ENCODE measurements at places on chromosomes 16 and 17.

DNA sequence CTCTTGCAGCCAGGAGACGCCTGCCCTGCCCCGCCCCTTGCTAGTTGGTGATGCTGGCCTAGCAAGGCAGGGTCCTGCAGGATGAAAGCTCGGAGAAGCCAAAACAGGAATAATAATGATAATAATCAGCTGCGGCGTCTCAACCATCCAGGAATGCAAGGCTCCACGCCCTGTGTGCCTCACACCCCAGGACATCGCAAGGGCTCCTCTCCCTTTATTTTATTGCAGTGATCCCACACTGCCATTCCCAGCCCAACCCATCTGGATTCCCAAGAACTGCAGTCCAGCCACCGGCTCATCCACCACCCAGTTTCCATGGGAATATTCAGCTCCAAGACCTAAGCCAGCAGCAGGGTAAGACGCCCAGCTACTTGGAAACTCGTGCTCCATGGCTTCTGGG is 21.0 kb upstream of the ZNF652 start:
- no peak for DNase-seq

GRCh38 chr17:7041607-7042500 is 2.0 kb downstream of the SLC16A11 start:
- no peak for DNase-seq

DNA sequence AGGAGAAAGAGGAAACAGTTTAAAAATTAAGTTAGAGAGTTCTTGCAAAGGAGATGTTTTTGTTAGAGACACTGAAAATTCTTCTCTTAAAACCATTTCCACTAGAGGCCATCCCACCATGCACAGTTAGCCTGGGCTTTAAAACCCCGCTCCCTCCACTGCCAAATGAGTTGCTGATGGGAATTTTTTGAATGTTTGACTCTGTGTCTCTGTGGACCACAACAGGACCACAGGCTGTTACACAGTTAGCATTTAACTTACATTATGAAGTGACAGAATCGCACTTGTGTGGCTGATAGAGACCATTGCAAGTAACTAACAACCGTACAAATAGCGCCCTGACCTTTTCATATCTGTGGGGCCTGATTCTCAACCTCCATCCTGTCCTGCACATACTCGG is 74.7 kb upstream of the TBX2 start:
- DNase-seq: no peak

DNA sequence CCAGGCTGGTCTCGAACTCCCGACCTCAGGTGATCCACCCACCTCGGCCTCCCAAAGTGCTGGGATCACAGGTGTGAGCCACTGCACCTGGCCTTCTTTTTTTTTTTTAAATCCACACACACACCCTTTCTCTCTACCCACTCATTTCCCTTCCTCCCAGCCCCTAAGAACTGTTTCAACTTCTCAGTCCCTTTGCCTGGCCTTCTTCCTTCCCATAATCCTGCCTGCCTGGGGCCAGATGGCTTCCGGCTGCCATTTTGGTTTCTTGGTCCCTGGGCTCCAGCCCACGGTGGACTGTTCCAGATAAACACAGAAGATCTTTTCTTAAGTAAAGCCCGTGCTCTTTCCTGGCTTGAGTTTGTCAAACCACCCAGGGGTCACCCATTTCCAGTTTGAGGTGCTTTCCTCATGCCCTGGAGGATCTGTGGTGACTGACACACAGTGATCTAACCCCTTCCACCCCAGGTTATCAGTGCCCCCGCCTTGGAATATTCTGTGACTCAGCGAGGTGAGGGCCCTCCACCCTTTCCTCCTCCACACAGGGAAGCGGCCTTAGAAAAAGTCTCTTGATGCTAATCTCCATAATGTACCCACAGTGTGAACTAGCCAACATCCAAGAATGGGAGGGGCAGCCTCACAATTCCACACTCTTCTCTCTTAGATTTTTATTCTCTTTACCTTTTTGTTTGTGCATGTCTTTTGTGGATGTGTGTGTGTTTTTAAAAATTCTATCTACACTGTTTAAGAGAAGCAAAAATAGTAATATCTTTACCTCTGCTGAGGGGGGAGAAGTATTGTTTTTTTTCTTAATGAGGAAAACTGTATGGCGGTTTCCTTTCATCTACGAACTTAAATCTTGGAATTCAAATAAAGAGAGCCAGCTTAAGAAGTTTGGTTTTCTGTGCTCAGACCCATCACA is 60.0 kb downstream of the CRISPLD2 start:
- no peak for DNase-seq

- no peak for DNase-seq
Measured at GRCh38 chr16:51500306-51500705, 349.2 kb upstream of the SALL1 start.

GRCh38 chr17:45958994-45959665 is 39.9 kb upstream of the STH start:
- DNase-seq: no peak

- no peak for DNase-seq
Measured at GRCh38 chr17:42202159-42202558, 7.9 kb upstream of the GHDC start.

DNA sequence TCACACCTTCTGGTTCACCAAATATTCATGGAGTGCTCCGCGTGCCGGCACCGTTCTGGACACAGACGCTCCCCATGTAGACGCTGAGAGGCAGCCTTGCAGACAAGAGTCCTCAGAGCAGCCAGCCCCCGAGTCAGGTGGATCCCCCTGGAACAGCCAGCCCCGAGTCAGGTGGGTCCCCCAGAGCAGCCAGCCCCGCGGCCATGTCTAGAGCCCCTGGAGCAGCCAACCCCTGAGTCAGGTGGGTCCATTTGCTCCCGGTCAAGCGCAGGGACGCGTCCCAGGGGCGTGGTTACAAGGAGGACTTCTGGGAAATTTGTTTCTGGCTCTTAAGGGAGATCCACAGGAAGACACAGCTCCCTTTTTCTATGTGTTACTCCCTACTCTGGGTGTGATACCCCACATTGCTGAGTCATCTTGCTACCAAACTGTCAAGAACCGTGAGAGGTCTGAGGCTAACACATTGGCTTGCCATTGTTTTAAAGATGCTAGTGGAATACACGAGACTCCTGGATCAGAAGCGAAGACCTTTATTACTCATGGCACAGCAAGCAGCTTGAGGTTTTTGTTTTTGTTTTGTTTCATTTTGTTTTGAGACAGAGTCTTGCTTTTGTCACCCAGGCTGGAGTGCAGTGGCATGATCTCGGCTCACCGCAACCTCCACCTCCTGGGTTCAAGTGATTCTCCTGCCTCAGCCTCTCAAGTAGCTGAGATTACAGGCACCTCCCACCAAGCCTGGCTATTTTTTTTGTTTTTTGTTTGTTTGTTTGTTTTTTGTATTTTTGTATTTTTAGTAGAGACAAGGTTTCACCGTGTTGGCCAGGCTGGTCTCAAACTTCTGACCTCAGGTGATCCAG is 43.3 kb upstream of the CBFA2T3 start:
- no peak for DNase-seq

GRCh38 chr17:31078290-31078689 is 16.5 kb upstream of the NF1 start:
- DNase-seq: no peak

- DNase-seq: no peak
Measured at GRCh38 chr17:9666461-9667050, 21.2 kb downstream of the USP43 start.

DNA sequence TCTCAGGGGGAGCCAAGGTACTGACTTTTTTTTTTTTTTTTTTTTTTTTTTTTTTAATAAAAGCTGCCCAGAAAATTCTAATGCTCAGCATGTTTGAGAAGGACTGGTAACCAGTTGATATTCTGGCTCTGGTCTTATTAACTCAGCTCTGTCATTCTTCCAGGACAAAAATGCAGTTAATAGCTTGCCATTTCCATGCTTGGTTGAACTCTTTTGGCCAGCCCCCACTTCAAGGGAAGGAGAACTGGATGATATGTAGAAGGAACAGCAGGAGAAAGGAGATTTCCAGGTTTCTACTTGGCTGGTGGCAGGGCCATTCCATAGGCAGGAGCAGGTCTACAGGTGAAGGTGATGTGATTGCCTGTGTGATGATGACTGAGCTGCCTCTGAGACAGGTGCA is 59.2 kb upstream of the TANC2 start:
- no peak for DNase-seq

GRCh38 chr17:27666831-27667560 is 36.0 kb downstream of the LGALS9 start:
- no peak for DNase-seq

- no peak for DNase-seq
Measured at GRCh38 chr16:30838876-30839471, 52.0 kb upstream of the ZNF629 start.

DNA sequence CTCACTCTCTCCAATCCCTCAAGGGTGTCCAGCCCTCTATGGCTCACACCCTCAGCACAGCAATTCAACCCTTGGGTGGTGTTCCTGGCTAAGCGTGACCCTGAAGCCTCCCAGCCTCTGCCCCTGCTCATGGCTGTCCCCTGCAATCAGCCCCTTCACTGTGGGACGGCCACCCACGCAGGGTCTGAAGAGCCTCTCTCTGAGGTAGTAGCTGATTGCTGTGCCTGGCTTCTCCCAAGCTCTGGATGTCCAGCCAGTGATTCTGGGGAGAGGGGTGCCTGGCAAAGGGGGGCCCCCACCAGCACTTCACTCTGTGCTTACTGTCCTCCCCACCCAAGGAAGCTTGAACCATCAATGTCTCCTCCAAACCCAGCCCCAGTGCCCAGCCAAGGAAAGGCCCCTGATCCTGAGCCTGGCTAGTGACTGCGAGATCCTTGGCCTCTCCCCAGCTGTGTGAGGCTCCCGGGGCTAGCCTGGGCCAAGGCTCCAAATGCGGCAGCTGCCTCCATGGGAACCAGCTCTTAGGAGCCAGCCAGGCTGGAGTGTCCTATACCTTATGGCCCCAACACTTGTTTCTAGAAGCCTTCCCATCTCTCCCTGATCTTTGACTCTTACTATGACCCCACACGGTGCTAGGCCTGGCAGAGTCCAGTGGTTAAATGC is 9.9 kb downstream of the MTSS2 start:
- DNase-seq: no peak

- DNase-seq: no peak
Measured at GRCh38 chr16:80723091-80723490, 81.3 kb downstream of the CDYL2 start.

DNA sequence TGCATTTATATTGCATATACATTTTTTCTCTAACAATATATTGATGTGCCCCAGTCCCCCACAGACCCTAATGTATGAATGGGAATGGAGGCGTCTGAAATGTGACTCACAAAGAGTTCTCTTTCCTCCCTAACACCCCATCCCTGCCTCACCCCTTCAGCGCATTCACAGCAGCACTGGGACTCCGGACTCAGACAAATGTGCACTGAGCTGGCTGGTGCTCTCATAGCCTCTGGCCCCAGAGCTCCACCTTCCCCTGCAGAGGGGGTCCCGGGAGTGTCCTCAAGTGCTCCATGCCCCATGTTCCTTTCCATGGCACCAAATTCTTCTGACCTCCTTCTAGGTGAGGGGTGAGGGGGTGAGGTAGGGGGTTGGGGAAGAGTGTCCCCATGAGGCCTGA is 20.6 kb downstream of the NPTX1 start:
- no peak for DNase-seq

DNA sequence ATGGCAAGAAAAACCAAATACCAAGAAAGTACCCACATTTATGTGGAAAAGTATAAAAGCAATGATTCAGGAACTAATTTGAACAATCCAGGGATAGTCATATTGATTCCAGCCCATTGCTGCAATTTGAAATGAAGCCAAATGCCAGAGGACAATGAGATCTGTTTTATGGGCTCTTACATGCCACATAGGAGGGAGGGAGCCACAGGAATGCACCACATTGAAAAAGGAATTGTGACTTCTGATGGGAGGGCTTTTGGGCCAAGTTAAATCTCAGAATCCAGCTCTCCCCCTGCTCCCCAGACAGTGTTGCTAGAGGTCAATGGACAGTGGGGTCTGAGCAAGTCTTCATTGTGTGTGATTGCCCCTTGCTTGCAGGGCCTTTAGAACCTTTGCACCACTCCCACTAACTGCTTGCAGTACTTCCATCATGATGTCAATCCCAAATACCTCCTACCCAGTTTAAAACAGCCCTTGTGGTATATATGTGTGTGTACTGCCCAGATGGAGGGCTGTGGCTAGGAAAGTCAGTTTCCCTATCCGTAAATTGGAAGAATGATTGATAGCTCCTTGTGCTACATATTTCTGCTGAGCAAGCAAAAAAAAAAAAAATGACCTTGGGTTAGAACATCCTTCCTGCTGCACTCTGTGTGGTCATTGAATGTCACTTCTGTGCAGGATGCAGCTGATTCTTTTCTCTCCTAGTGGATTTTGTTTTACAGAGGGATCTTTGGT is 406.8 kb downstream of the UTP18 start:
- DNase-seq: no peak

GRCh38 chr17:50162466-50163254 is 3.1 kb upstream of the SGCA start:
- no peak for DNase-seq

DNA sequence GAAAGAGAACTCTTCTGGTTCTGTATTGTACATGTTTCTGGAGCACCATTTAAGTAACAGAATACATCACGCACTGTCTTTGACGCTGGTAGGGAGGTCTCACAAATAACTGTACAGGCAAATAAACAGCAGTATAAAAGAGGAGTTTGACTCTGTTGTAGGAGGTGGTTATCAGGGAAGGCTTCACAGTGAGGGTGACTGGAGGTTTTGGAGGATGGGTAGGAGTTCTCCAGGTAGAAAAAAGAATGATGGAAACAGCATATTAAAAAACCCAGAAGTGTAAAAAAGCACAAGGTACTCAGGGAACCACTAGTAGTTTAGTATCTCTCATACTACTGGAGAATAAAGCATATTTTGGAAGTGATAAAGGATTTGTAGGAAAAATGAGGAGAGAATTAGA is 2.7 kb upstream of the SLC6A2 start:
- DNase-seq: no peak

- DNase-seq: no peak
Measured at GRCh38 chr16:57773019-57773418, 29.3 kb downstream of the KIFC3 start.

- DNase-seq: no peak
Measured at GRCh38 chr16:82037666-82038065, 2.6 kb downstream of the HSD17B2 start.

DNA sequence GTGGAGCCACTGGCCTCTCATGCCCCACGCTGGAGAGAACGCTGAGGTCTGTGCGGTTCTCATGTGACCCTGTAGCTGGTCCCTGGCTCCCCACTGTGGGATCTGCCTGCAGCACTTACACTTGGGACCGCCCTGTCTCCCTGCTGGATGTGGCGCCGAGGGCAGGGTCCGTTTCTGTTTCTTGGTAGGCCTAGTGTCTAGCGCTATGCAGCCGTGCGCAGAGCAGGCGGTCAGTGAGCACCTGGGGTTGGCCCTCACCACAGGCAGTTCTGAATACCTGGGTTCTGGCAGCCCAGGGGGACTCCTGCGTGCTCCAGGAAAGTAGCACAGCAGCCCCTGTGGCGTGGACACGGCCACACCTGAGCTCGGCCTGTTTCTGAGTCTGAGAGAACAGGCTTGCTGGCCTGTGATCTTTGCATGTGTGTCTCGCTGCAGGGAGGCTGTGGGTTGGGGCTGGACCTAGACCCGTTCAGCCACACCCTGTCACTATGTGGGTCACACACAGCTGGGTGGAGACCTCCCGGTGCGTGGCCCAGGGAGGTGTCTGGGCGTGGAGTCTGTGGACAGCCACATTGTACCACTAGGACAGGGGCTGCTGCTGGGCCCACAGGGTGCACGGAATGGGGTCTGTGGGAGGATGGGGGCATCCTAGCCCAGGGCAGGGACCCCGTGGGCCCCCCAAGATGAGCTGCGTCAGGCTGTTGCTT is 2.8 kb downstream of the CAPN15 start:
- no peak for DNase-seq

- no peak for DNase-seq
Measured at GRCh38 chr16:31298958-31299357, 39.2 kb downstream of the ITGAM start.

- no peak for DNase-seq
Measured at GRCh38 chr17:1608676-1609075, 20.0 kb downstream of the SLC43A2 start.

Data from activated CD8-positive, alpha-beta memory T cell treated with anti-CD3 and anti-CD28 coated beads for 1 hour (primary cell).